ENCODE measurements at places on chromosomes 5 and 9.
A peak's percentile ranks its signal among the peaks of the same experiment; 100 is the strongest.

- DNase-seq = no peak
These were observed 60.2 kb upstream of the TRIO start for GRCh38 chr5:14082973-14083372.

- DNase-seq = no peak
These were observed 152.2 kb downstream of the ADAMTSL1 start for GRCh38 chr9:18626046-18626698.

GRCh38 chr5:74851684-74852353 is 14.4 kb downstream of the FAM169A start:
- peak; percentile 14 for DNase-seq

DNA sequence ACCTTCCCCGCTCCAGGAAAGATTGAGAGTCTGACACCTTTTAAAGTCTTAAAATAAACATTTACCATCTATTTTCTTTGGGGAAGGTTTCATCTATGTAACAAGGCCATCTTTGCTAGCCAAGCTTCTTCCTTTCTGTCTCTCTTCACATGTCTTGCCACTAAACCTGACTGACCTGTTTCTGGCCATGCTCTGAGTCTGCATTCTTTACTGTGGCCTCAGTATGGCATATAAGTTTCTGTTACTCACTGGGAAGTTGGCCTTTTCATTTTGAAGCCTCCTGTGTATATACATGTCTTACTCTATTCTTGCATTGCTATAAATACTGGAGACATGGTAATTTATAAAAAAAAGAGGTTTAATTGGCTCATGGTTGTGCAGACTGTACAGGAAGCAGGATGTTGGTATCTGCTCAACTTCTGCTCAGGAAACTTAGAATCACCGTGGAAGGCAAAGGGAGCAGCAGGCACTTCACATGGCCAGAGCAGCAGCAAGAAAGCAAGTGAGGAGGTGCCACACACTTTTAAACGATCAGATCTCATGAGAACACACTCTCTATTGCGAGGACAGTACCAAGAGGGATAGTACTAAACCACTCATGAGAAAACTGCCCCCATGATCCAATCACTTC is 48.1 kb downstream of the KCNV2 start:
- no peak for DNase-seq

GRCh38 chr9:14096258-14096922 is 217.6 kb downstream of the NFIB start:
- no peak for DNase-seq

Measured in CD4-positive, alpha-beta T cell treated with Interleukin-17A for 1 hour (primary cell).